NCI-H1417 treated with DMSO at 0.1 percent for 48 hours (cell line): ENCODE measurements at places on chromosomes 13 and 19.

GRCh38 chr13:32135655-32136054 is 104.1 kb downstream of the FRY start:
- DNase-seq = no peak

DNA sequence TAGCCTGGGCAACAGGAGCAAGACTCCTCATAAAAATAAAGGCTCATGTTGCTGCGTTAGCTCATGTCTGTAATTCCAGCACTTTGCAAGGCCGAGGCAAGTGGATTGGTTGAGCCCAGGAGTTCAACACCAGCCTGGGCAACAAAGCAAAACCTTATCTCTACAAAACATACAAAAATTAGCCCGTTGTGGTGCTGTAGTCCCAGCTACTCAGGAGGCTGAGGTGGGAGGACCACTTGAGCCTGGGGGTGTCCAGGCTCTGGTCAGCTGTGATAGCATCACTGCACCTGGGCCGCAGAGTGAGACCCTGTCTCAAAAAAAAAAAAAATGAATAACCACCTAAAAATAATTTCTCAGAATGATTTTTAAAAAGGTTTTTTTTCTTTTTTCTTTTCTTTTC is 3.9 kb upstream of the NUDT19 start:
- no peak for DNase-seq

DNA sequence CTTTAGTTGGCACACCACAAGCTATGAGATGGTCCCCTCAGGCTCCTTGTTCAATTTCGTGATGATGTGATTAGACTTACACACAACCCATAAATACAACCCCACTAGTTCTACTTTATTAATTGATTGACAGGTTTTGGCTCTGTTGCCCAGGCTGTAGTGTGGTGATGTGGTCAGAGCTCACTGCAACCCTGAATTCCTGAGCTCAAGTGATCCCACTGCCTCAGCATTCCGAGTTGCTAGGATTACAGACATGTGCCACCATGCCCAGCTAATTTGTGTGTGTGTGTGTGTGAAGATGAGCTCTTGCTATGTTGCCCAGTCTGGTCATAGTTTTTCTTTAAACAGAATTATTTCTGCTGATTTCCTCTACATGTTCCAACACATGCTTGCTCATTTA is 17.5 kb upstream of the HTR2A start:
- DNase-seq = no peak

- DNase-seq = no peak
These were observed 41.7 kb downstream of the SPATA13 start for GRCh38 chr13:24202215-24202614.

DNA sequence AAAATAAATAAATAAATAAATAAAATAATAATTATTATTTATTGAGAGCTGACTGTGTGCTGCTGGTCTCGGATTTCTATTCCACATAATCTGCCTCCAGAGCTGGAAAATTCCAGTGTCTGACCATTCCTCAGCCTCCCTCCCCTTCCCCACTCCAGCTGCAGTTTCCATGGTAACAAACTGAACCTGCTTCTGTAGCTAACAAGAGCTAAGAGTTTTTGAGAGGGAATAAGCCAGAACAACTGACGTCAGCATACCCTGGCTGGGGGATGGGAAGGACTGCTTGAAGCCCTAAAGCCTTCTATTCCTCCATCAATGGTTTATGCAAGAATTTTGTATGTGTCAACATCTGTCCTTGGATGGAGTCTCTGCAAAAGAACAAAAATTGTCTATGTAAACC is 26.0 kb upstream of the PEG3 start:
- DNase-seq = no peak

- no peak for DNase-seq
These were observed 101.7 kb upstream of the SERP2 start for GRCh38 chr13:44271915-44272341.

DNA sequence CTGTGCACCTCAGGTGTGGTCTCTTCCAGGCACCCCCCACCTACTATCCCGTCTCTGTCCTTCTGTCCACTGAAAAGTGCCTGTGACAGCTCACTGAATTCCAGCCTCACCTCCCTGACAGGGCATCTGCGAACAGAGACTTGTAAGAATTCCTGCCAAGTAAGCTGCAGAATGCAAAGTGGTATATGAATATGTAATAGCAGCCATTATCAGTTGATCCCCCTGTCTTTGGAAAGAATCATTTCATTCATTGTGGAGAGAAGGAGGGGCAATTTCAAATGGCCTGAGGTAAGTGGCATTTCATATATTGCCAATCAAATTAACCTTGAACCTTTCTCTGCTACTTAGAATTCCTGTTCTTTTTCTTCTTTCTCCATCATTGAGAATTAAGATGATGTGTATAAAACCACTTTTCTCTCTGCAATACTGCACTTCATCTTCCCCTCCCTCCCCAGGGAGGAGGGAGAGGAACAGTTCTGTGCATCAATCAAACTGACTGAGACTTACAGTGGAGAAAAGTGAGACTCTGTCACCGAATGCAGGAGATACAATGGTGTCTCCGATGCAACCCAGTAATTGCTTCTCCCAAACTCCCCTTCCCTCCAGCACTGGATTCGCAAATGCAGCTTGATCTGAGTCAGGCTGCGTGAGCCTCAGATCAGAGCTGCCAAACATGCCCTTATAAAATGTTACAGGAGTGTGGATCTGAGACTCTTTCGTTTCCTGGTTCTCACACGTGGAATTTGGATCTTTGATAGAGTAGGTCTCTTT is 91.7 kb downstream of the SLC10A2 start:
- DNase-seq = no peak

DNA sequence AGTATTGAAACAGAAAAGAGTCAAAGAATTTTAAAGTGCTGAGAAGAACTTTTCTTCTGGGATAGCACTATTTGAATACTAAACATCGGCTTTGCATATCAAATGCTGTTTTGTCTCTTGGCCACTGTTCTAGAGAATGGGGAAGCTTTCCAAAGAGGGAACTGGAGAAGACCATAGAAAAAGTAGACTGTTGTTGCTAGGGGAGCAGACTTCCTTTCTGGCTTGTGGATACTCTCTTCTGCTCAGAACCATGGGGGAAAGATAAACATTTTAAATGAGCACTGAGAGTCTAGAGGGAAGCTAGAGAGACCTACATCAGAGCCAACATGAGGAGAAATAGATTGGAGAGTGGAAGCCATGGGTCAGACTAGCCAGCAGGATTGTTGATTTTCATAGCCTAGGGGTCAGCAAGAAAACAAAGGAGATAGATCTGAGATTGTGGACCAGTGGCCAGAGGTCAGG is 315.7 kb downstream of the KCTD12 start:
- DNase-seq = no peak

- no peak for DNase-seq
These were observed 95.8 kb downstream of the WASF3 start for GRCh38 chr13:26653310-26653709.

GRCh38 chr13:54627646-54628372 is 1599.2 kb downstream of the OLFM4 start:
- no peak for DNase-seq

DNA sequence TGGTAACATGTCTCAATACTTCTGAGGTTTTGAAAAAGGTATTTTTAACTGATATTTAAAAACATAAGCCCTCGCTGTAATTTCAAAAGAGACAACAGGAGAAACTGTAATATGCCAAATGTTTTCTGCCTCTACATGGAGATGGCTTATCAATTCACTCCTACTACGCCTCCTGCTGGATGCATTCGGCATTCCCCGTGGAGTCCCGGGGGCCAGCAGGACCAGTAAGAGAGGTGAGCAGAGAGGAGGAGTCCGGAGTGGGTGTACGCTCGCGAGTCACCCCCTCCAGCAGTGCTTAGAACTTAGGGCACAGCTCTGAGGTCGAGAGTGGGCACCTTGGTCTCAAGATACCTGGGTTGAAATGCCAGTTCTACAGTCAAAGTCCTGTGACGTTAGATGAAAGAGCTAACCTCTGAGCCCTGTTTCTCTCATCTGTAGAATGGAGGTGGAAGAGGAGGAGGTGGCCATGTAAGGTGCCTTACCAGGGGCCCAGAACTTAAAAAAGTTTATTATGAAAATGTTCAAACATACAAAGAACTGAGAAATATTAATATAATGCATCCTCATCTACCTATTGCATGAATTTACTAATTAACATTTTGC is 110.2 kb downstream of the STK24 start:
- DNase-seq = no peak

DNA sequence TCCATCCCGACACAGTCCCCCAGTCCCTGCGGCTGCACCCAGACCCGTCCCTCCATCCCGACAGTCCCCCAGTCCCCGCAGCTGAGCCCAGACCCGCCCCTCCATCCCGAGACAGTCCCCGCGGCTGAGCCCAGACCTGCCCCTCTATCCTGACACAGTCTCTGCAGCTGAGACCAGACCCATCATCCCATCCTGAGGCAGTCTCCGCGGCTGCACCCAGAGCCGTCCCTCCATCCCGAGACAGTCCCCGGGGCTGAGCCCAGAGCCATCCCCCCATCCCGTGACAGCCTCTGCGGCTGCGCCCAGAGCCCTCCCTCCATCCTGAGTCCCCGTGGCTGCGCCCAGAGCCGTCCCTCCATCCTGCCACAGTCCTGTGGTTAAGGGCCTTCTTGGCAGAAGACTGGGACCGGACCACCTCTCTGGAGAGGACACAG is 28.8 kb upstream of the TMEM255B start:
- no peak for DNase-seq

GRCh38 chr19:12933287-12934072 is at the start of gene FARSA:
Gene FARSA (minus strand): TSS chr19:12933711. CDS start chr19:12933696, 15 bp downstream.
- DNase-seq = peak; percentile 60

GRCh38 chr13:40313269-40314200 is 352.9 kb downstream of the FOXO1 start:
- no peak for DNase-seq

GRCh38 chr13:80338781-80339562 is 2.0 kb downstream of the SPRY2 start:
- no peak for DNase-seq

DNA sequence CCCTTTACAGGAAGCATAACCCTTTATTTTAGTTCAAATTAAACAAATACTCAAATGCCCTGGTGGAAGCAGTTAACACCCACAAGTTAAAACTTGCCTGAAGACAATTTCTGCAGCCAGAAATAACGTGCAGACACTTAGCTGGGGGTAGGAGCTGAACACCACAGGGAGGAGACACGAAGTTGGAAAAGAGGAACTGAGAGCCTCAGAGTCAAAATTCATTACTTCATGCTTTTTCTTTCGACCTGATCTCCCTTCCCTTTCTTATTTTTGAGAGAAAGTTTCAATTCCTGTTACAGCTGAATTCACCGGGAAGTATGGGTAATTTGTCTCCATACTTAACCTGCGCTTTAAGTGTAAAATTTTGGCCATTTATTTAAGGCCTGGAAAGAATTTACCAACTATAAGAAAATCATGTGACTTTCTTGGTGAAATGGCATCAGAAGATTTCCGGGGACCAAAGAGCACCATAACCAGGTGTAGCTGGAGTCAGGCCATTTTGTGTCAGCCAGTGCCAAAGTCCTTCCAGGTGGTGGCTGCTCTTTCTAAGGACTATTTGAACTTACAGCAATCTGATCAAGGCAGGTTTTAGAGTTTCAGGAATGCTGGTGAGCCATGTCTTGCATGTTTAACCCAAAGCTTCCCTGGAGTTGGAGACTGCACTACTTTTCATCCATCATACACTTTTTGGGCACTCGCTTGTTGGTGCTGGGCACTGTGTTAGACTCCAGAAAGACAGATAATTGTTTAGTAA is 46.5 kb upstream of the RCBTB2 start:
- no peak for DNase-seq

DNA sequence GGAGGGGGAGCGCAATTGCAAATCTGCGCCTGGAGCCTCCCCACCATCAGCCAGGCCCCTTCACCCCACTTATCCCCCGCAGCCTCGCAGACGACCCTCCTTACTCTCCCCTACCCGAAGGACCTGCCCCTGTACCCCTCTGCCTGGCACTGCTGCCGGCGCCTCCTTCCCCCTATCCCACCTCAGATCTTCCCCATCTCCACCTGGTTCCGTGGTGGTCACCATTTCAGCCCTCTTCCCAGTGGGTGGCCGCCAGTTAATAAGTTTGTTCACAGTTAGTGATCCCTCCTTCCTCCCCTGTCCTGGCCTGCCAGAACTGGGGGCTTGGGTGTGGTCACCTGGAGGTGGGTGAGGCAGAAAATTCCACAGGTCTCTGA is 397 bp downstream of the SLC44A2 start:
- DNase-seq = no peak

DNA sequence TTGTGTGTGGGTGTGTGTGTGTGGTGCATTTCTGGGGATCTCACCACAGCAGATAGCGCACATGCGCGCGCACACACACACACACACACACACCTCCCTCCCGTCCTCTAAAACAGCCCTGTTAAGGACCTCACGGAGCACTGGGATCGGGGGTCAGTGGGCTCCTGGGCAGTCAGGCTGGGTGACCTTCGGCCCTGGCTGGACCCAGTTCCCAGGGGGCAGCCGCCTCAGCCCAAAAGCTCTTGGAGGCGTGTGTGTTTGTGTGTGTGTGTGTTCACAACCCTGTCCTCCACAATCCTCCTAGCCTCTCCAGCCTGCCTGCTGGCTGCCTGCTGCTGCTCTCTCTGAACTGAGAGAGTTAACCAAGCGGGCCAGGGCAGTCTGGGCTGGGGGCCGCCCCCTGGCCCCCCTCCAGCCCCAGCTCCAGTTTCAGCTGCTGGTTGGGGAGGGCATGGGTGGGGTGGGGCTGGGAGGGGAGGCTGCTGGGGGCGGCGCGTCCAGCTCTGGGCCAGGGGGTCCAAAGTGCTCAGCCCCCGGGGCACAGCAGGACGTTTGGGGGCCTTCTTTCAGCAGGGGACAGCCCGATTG is at the start of gene FXYD1:
TSS of gene FXYD1 (plus strand) at position 520 of the 588 bp plus-strand sequence. CDS start 1,256 bp downstream, outside the sequence.
- no peak for DNase-seq

- no peak for DNase-seq
These were observed 7.2 kb upstream of the CCDC97 start for GRCh38 chr19:41302624-41303351.
